ENCODE measurements at places on chromosomes 2 and 18.

GRCh38 chr2:227414846-227415245 lies 27.1 kb upstream of the SCYGR1 start:
- DNase-seq: peak; percentile 52

DNA sequence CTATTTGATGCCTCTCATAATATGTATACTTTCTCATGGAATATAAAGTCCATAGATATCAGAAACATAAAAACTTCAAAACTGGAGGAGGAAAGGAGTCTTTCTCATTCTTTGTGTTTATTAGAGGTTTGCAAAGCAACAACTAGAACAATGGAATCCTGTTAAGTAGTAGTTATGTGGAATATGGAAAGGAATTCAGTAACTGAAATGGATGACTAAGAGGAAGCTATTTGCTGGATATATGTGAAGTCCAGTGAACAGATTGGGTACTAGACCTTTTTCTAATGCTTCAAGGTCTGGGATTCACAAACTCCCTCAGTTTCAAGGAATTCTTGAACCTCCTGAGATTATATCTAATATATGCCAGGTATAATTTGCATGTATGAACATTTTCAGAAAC lies 353.6 kb upstream of the FANCL start:
- DNase-seq: peak; percentile 15

DNA sequence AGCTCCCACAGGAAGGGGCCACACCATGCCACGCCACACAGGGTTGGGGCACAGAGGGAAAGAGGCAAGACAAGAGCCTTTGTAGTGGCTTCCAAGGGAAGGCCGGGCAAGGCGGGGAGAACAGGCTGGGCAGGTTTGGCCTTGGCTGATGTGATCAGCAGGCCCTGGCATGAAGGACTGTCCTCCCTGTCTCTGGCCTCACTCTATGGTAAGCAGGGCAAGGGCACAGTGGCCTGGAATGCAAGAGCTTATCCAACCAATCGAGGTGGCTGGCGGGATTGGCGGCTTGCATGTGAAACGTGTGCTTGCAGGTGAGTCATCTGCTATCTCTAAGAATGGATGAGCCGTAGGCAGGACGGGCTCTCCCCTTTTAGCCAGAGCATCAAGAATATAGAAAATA lies 6.4 kb upstream of the ATP9B start:
- no peak for DNase-seq

DNA sequence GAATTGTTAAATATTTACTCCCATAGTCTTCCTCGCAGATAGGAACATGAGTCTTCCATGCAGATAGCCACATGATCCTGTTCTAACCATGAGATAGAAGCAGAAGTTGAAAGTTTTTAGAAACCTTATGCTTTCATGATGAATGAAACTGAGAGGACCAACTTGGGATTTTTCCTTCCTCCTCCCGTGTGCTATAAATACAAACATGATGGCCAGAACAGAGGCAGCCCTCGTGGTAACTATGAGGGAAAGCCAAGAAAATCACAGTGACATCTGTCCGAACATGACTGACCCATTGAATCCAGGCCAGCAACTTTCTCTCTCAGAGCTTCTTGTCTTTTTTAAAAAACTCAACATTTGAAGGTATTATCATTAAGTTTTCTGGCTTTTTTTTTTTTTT lies 78.5 kb downstream of the ACAA2 start:
- DNase-seq: no peak

- no peak for DNase-seq
Measured at GRCh38 chr2:172440795-172441194, 13.4 kb downstream of the ITGA6 start.

- no peak for DNase-seq
Measured at GRCh38 chr2:182831921-182832320, 34.5 kb downstream of the FRZB start.

DNA sequence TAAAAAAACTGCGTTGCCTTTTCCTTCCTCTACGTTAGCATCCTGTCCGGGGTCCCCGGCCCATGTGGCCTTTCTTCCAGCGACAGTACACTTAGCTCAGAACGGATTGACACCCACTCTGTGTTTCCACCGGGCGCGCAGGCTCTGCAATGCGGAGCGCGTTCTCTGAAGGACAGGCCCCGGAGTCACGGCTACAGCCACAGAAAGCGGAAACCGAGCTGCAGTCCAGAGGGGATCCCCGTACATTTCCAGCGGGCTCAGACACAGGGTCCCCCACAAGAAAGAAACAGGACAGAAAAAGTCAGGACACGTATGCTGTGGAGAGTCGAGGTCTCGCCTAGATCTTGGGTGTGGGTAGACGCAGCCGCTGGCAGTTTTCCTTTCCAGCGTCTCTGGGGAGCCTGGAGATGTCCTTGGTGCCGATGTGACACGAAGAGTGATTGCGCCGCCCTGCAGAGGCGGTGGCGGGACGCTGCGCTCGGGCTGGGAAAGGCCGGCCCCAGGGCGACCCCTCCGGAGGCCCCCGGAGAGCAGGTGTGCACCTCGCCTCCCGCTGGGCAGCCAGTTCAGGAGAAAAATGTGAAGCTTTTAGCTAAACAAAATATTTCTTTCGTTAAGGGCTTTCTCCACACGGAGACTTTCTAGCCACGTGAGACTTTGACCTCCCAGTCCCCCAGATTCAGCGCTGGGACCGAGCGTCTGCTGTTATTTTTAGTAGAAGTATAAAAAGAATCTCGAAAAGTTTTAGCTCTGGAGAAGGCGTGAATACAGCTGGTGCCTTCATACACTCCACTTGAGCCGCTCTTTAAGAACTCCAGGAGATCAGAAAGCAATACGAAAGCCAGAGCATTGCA lies 1.3 kb upstream of the ACKR3 start:
- DNase-seq: peak; percentile 24

DNA sequence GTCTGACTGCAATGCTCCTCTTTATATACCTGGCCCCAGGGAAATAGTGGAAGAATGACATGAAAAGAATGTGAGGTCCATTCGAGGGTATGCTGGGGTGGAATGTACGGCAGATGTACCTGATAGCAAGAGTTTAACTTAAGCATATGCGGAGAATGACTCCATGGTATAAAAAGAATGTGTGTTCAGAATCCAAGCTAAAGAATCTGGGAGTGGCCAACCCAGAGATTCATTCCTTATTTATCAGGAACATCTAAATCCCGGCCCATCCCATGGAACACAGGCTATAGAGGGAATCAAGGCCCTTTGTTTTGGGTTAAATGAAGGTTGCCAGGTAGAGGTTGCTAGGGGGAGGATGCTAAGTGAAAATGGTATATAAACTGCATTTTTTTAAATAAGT lies 150.0 kb downstream of the ZNF385B start:
- peak; percentile 54 for DNase-seq

- peak; percentile 13 for DNase-seq
Measured at GRCh38 chr18:8413751-8414150, 195.5 kb upstream of the RAB12 start.

DNA sequence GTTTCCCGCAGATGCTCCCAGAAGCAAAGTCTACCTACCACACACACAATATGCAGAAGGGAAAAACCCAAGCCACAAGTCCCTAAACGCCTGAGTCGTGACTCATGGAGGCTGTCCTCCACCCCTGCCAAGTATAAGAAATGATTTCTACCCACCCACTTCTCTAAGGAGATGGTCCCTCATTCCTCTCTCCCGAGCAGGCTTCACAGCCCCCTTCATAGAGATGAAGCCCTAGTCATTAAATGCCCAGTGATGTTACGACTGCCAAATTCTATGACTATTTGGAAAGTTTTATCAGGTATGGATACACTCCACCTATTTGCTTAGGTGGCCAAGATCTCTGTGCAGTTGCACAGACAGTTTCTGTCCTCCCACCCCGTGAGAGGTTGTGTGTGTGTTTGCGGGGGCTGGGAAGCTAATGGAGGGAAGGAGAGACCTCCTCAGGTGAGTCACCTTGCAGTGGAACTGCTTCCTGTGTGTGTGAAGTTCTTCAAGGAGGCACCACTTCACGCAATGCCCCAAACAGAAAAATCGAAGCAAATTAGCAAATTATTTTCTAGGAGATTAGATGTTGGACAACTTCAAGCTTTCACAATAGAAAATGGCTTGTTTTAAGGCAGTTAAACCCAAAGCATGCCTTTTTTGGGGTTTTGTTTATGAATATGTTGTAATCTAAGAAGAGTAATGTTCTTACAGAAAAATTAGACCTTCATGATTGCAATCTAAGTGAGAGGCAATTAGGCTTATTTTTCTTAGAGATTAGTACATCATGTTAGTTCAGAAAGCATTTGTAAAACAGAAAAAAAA lies 175.2 kb downstream of the TGIF1 start:
- DNase-seq: peak; percentile 97

GRCh38 chr2:46167406-46167805 lies 129.8 kb upstream of the EPAS1 start:
- peak; percentile 55 for DNase-seq

DNA sequence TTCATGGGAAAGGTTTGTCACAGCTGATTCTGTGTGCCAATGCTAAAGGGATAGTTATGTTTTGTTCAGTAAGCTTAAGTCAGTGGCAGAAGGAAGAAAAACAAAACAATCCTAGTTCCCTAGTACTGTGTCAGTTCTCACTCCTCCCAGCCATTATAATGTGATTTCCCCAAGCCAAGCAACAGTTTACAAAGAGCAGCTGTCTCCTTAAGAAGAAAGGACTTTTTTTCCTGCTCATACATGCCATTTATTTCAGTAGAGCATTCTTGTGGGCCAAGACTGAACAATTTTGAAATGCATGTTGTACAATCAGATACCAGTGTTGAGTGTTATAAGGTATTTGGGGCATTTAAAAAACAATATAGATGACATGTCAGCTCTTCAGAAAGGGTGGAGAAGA lies 52.1 kb downstream of the NEMP2 start:
- DNase-seq: peak; percentile 50

GRCh38 chr2:179224361-179224760 lies 40.3 kb downstream of the SESTD1 start:
- DNase-seq: no peak

- DNase-seq: no peak
Measured at GRCh38 chr18:79681484-79682387, 2.1 kb downstream of the CTDP1 start.

GRCh38 chr2:47486841-47487497 lies 84.0 kb downstream of the MSH2 start:
- DNase-seq: no peak

GRCh38 chr2:239751679-239752355 lies 273.3 kb downstream of the NDUFA10 start:
- DNase-seq: no peak

All from EH (cell line).